ENCODE measurements at places on chromosomes 4 and X.

DNA sequence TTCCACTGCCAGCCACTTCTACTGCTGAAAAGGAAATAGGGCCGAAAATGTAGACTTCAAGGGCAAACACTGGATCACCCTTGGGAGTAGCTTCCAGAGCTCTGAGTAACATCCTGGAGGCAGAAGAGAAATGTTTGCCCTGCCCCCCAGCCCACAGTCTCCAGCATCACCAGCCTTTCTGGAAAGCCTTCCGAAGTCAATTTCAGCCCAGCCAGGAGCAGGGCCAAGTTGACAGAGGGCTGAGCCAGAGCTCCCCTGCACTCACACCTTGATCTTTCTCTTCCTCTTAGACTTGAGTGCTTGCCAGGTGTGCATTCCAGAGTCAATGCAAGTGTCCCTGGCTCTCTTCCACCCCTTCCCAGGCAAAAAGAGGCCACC lies 35.2 kb downstream of the SLC25A5 start:
- DNase-seq = no peak

DNA sequence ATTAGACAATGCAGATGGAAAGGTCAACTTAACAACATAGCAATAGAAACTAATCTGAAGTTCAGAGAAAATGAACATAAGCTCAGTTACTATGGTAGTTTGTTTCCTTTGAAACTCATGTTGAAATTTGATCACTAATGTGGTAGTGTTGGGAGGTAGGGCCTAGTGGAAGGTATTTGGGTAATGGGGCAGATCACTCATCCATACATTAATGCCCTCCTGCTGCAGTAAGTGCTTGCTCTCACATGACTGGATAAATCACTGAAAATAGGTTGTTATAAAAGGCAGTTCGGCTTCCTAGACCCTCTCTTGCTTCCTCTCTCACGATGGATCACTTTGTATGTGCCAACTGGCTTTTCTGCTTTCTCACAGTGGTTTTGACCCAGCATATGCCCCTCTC lies 567.4 kb upstream of the GALNT7 start:
- DNase-seq = no peak

DNA sequence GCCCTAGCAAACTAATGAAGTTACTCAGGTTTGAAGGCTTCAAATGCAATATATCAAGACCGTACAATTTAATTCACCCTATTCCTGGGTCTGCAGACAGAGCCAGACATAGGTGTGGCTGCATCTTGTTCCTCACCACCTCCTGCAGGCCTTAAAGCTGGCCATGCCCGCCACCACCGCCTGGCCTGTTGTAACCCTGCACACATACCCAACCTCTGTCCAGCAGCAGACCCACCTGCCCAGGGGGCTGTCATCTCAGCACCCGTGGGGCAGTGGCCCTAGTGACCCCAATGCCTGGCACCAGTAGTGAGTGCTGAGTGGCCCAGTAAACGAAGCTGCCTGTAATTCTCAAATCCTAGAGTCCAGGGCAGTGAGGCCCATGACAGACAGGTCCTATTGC lies 40.7 kb downstream of the ZBTB49 start:
- DNase-seq = no peak

DNA sequence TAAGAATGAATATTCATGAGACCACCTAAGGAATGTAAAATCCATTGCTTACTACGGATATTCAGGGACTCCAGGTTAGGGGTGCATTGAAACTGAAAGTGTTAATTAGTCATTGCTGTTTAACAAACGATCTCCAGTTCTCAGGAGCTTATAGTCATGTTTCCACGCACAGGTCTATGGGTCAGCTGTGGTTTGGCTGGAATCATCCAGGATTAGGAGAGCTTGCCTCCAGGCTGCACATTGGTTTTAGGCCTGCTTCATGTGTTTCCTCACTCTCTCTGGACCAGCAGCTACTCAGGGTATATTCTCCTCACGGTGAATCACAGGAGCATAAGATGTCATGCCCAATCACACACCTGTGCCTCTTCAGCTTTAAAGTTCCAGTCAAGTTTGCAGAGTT lies 98.9 kb downstream of the ATXN3L start:
- DNase-seq = no peak

GRCh38 chr4:3362431-3363287 lies 69.8 kb downstream of the RGS12 start:
- DNase-seq = no peak

DNA sequence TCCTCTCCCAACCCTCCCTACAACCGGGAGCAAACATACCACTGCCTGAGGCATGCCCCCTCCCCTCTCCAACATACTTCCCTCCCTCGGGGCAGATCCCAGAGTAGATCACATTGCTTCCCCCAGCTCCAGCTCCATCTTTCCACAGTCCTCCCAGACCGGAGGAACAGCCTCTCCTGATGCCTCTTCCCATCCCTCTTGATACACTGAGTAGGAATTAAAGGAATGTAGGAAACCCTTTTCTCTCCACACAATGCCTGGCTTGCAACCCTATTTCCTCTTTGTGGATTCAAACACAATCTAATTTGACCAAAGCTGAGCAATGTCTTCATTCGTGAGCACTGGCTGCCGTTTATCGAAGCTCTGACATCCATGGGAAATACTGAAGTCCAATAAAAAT lies 339.8 kb downstream of the BCOR start:
- no peak for DNase-seq

GRCh38 chr4:40621229-40621591 lies 8.5 kb downstream of the RBM47 start:
- no peak for DNase-seq

- DNase-seq = no peak
Measured at GRCh38 chr4:159422019-159422418, 319.1 kb downstream of the RAPGEF2 start.

DNA sequence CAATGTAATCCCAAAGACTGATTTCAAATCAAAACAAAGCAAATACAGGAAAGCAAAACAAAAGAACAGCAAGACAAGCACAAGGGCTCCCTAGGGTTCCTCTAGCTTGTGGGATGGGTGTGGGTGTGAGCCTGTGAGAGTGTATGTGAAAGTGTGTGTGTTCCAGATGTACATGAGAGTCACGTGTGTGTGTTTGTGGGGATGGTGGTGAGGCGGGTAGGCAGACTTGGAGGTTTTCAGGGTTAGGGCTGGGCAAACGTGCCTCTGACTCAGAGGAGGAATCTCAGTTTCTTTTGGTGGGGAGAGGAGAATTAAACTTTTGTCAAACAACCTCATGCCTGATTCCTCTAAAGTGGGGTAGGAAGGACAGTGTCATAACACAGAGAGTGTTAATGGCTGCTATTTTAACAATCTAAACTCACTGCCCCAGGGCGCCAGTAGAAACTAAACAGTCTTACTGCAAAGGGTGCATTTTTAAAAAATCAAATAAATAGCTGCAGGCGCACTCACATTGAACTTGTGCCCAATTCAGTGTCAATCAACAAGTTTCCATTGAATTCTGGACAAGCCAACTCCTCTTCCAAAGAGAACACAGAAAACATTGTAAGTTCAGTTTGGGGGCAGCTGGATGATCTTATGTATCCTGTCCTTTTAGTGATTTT lies 51.8 kb downstream of the CHRDL1 start:
- no peak for DNase-seq

- no peak for DNase-seq
Measured at GRCh38 chr4:122787940-122788339, 38.7 kb upstream of the FGF2 start.

- no peak for DNase-seq
Measured at GRCh38 chr4:85302193-85302736, 172.7 kb upstream of the ARHGAP24 start.

DNA sequence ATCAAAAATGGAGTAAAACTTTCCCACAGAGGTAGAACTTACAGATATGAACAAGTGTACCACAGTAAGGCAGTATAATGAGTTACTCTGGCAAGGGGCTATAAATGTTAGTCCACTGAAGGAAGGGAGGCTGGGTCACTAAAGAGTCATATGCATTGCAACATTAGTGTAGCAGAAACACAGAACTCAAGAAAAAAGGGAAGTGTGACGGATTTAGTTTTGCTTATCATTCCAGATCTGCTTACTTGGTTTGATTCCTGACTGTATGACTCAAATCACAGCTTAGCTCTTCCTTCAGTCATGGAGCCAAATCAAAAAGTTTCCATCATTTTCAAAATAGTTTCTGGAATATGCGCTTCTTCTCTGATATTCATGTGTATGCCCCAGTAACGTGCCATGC lies 148.7 kb downstream of the FSTL5 start:
- no peak for DNase-seq

DNA sequence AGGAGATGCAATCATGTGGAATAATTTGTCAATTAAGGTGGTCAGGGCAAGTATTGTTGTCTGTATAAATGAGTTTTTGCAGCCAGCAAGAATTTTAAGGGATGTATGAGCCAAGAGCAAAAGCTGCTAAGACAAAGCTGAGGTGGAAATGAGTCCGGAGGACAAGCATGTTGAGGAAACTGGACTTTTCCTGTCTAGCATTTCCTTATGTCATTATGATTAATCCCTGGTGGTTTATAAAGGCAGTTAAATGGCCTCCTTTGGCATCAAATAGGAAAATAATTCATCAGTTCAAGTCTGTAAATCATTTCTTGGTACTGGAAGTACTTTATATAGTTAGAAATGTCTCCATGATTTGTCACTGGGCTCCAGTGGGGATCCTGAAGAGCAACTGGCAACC lies 61.6 kb upstream of the TEX13A start:
- no peak for DNase-seq

- DNase-seq = no peak
Measured at GRCh38 chrX:115898382-115899001, 272.1 kb upstream of the AGTR2 start.

GRCh38 chr4:125801924-125802323 lies 487.2 kb downstream of the FAT4 start:
- DNase-seq = no peak

GRCh38 chrX:149510386-149510785 lies 5.3 kb upstream of the IDS start:
- no peak for DNase-seq

DNA sequence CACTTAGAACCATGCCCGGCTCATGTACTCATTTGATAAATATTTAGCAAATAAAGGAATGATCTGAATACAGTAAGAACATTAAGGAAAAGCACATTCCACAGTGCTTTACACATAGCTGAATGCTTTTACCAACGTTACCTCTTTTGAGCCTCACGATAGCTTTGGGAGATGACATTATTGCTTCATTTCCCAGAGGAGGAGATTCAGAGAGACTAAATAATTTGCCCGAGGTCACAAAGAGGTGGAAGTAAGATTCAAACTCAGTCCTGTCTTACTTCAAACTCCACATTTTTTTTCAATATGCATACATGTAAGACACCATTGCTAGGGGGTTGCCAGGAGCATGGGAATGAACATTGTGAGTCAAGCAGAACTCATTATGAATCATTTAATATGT lies 538.5 kb downstream of the BCOR start:
- no peak for DNase-seq

DNA sequence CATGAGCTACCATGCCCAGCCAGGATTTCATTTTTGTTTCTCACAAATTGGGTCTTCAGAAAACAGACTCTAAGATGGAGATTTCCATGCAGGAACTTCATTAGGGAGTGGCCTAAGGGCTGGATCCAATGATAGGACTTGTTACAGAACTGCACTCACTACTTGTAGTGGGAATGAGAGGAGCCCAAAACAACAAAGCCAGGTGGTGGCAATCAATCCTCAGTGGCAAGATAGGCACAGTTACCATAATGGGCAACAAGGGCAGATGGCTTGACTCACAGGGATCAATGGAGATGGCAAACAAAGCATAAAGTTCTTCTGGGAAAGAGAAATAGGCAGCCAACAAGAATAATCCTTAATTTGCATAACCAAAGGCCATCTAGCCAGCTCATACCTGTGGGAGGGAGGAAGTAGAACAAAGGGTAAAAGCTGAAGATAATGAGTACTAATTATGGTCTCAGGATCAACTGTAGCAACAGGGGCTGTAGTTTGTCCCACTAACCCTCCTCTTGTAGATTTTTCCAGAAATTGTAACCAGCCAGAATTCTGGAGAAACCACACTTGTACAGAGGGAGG lies 72.8 kb upstream of the MAPK10 start:
- DNase-seq = no peak

DNA sequence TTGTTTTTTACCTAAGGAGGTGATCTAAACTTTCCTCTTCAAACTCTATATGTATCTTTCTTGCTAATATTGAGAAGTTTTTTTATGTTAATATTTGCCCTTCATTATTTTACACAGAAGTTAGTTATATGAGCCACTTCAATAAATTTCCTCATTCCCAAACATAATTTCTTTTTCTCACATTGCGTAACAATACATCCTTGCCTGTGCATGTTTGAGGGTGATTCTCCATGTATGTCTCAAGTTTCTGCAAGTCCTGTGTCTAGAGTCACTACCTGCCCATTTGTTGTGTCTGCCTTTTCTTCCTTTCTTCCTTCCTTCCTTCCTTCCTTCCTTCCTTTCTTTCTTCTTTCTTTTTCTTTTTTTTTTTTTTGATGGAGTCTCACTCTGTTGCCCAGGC lies 2057.9 kb downstream of the PCDH7 start:
- DNase-seq = no peak

DNA sequence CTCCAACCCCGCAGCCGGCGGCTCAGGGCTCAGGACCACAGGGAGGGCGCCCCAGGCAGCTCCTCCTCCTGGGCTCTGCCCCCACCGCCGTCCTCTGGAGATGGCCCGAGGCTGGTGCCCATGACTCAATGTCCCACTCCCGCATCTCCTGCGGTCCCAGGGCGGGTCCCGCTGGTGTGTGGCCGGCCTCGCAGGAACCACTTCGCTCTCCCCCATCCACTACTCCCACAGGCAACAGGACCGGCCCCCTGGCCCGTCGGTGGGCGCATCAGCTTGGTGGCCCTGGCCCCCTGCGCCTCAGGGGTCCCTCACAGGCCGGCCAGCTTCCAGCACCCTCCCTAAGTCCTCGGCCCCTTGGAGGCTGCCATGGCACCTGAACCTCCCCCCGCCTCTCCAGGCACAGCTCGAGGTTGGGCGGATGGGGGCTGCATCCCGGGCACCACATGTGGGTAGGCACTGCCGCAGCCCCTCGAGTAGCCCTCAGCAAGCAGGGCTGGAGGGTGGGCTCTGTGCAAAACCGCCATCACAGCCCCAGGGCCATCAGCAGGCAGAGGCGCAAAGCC lies 22.8 kb upstream of the SPON2 start:
- DNase-seq = no peak

DNA sequence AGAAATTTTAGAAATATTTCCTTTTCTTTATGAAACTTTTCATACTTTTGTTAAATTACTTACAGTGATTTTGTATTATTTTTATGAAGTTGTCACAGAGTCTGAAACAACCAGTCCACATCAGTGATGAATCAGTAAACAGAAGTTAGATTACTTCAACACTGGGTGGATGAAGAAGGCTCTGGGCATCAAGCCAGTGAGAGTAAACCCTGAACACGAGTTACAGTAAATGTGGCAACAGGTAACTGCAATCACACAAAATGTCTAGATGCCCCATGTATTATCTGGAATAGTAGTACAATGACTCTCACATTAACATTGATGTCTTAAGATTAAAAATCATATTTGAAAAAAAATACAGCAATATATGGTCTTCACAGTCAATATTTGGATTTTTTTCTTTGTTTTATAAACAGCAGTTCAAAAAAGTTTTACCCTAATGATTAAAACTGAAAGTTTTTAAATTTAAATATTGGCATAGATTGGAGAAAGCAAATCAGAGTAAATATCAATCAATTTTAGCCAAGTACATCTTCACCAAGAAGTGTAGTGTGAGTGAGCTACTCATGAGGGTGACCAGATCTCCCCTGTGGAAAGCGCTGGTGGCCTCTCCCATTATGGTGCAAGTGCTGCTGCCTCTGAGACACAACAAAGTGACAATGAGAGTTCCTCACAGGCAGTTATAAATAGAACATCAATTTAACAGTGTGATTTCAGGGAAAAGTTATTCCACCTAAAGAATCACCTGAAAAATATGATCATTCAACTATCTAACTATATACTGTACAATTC lies 63.2 kb upstream of the UGT2B7 start:
- DNase-seq = no peak

GRCh38 chr4:15398001-15398400 lies 29.8 kb upstream of the C1QTNF7 start:
- no peak for DNase-seq

Data from frontal cortex (tissue), 4 donors.